ENCODE measurements at places on chromosomes 12 and 14. TPM values are rescaled to one million over a fixed set of nuclear protein-coding genes. Genes with fewer than 3 reads are reported as not detected.

GPR132 gene
- 10.3 TPM for polyA plus RNA-seq

FAM181A gene
- not detected for polyA plus RNA-seq

TTC9 gene
- polyA plus RNA-seq = 11.7 TPM

TMEM119 gene
- not detected for polyA plus RNA-seq

CRACR2A gene
- polyA plus RNA-seq = 7.8 TPM

ARL6IP4 gene
- 198 TPM for polyA plus RNA-seq

LHX5 gene
- not detected for polyA plus RNA-seq

KRT8 gene
- polyA plus RNA-seq = not detected

All from naive B cell (primary cell).